ENCODE measurements at places on chromosomes 1 and 21.

GRCh38 chr1:224490549-224491537, 56.2 kb upstream of the WDR26 start:
- DNase-seq: no peak
- no peaks in the 10 kb centered on the region for H3K4me1 ChIP-seq
- H3K36me3 ChIP-seq: no peaks in the 10 kb centered on the region
- no peak overlapping the region for H3K27ac ChIP-seq
- H3K4me3 ChIP-seq: no peak overlapping the region

GRCh38 chr1:227725046-227725445, 10.1 kb downstream of the JMJD4 start:
- H3K27me3 ChIP-seq: no peaks in the 10 kb centered on the region
- DNase-seq: no peak
- H3K36me3 ChIP-seq: no peaks in the 10 kb centered on the region
- no peak overlapping the region for H3K4me3 ChIP-seq
- H3K4me1 ChIP-seq: peaks cover 18% of the 10 kb centered on the region
- no peak overlapping the region for H3K27ac ChIP-seq

GRCh38 chr1:111596499-111596898, 23.1 kb upstream of the RAP1A start:
- H3K27me3 ChIP-seq: no peaks in the 10 kb centered on the region
- no peak overlapping the region for H3K4me3 ChIP-seq
- DNase-seq: no peak
- no peaks in the 10 kb centered on the region for H3K36me3 ChIP-seq
- no peak overlapping the region for H3K27ac ChIP-seq

DNA sequence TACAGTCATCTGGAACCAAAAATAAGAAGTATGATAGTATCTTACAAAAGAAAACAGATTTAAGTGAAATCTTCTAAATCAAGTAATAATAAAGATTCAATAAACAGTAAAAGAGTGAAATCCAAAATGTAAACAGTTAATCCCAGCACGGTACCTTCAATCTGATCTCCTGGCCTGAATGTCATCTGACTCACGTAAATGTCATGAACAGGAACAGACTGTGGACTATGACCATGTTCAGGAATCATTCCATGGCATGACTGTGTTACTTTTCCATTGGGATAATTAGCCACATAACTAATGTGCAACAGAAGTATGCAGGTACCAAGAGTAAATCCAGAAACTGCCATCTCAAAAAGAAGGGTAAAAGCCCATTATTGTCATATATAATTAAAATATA, 18.0 kb downstream of the FRRS1 start:
- H3K27me3 ChIP-seq: no peaks in the 10 kb centered on the region
- H3K4me3 ChIP-seq: no peak overlapping the region
- peaks cover 5% of the 10 kb centered on the region for H3K36me3 ChIP-seq
- peak overlapping the region; percentile 81 for H3K27ac ChIP-seq
- peaks cover 25% of the 10 kb centered on the region for H3K4me1 ChIP-seq

- no peaks in the 10 kb centered on the region for H3K4me1 ChIP-seq
- H3K27me3 ChIP-seq: no peaks in the 10 kb centered on the region
- DNase-seq: no peak
Measured at GRCh38 chr1:193270996-193271395, 84.6 kb upstream of the B3GALT2 start.

DNA sequence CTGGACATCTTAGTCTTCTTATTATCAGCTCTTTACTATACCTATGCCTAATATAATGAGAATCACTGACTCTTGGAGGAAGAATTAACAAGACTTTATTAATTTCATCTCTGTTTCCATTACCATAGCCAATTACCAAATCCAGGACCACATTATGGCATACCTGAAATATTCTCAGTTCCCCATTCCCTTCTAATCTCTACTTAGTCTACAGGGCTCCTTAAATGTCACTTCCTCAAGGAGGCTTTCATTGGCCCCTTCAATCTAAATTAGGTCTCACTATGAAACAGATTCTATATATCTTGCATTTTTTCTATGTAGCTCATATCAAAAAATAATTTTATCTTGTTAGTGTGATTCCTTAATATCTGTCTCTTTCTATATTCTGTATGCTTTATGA, 371.2 kb downstream of the PTBP2 start:
- no peak overlapping the region for H3K27ac ChIP-seq
- no peak overlapping the region for H3K4me3 ChIP-seq
- no peaks in the 10 kb centered on the region for H3K4me1 ChIP-seq
- H3K36me3 ChIP-seq: peaks cover 18% of the 10 kb centered on the region
- H3K27me3 ChIP-seq: no peaks in the 10 kb centered on the region

- no peak overlapping the region for H3K4me3 ChIP-seq
- no peaks in the 10 kb centered on the region for H3K27me3 ChIP-seq
- H3K4me1 ChIP-seq: no peaks in the 10 kb centered on the region
- DNase-seq: no peak
- no peaks in the 10 kb centered on the region for H3K36me3 ChIP-seq
Measured at GRCh38 chr1:168845140-168845539, 116.1 kb upstream of the DPT start.

- H3K27ac ChIP-seq: no peak overlapping the region
- H3K4me3 ChIP-seq: no peak overlapping the region
- H3K36me3 ChIP-seq: peaks cover 42% of the 10 kb centered on the region
- no peaks in the 10 kb centered on the region for H3K4me1 ChIP-seq
- DNase-seq: no peak
- no peaks in the 10 kb centered on the region for H3K27me3 ChIP-seq
Measured at GRCh38 chr1:15941899-15942660, 33.8 kb downstream of the ZBTB17 start.

- H3K27me3 ChIP-seq: no peaks in the 10 kb centered on the region
- no peak overlapping the region for H3K4me3 ChIP-seq
- H3K36me3 ChIP-seq: no peaks in the 10 kb centered on the region
- DNase-seq: no peak
- H3K27ac ChIP-seq: no peak overlapping the region
- H3K4me1 ChIP-seq: no peaks in the 10 kb centered on the region
Measured at GRCh38 chr1:245704765-245705164, 550.0 kb downstream of the KIF26B start.

GRCh38 chr1:43435146-43436145, 18.3 kb downstream of the HYI start:
- H3K27me3 ChIP-seq: no peaks in the 10 kb centered on the region
- peak overlapping the region; percentile 34 for H3K27ac ChIP-seq
- DNase-seq: no peak
- H3K4me3 ChIP-seq: no peak overlapping the region
- no peaks in the 10 kb centered on the region for H3K4me1 ChIP-seq

GRCh38 chr1:9912264-9912936, 2.3 kb upstream of the CTNNBIP1 start:
- H3K27me3 ChIP-seq: no peaks in the 10 kb centered on the region
- peaks cover 16% of the 10 kb centered on the region for H3K4me1 ChIP-seq
- no peak for DNase-seq
- H3K4me3 ChIP-seq: no peak overlapping the region

All from liver (tissue), 10 donors.